ENCODE measurements at places on chromosomes 2 and 18.

DNA sequence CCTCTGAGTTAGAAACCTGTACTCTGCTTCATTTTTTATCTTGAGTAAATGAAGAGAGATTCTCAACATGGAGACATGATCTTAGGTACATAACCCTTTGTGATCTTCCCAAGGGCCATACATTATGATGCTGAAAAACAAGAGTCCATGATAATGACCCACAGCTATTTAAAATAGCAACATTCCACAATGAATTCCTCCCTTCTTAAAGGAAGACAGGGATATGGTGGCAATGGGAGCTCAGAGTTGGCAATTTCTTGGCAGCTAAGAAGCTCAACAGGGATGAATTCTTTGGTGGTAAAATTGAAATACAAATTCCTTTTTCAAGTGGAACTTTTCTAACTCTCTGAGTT is 638.5 kb downstream of the CNTNAP5 start:
- no peak for DNase-seq

GRCh38 chr2:239186516-239187357 is 214.1 kb downstream of the HDAC4 start:
- no peak for DNase-seq

GRCh38 chr2:143873886-143874285 is 646.0 kb downstream of the ZEB2 start:
- DNase-seq = no peak

DNA sequence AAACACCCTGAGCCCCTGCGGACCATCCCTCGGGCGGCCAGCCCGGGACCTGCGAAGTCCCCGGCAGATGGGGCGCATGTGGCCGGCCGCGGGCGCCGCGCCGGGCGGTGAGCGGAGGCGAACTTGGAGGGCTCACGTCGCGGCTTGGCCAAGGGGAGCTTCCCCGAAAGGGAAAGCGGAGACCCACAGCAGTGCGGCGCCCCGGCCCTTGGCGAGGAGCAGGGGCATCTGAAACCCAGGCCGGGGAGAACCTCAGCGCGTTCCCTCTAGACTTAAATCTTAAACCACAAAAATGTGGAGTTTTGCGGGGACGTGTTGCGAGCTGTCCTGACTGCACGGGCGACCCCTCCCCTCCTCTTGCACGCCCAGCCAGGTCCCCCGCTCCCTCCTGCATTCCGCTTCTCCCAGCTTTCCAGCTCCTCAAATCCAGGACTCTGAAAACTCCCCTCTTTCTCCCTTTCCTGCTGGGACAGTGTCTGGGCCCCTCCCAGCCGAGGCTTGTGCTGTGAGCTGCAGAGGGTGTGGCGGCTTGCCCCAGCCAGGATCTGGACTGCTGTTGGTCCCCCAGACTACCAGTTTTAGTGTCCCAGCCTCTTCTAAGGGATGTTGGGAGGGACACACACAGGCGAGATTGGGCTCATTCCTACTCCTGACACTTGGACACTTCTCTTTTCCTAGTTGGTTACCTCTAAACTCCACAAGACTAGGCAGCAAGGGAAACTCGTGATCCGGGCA is 1.3 kb downstream of the FMNL2 start:
- DNase-seq = peak; percentile 51

DNA sequence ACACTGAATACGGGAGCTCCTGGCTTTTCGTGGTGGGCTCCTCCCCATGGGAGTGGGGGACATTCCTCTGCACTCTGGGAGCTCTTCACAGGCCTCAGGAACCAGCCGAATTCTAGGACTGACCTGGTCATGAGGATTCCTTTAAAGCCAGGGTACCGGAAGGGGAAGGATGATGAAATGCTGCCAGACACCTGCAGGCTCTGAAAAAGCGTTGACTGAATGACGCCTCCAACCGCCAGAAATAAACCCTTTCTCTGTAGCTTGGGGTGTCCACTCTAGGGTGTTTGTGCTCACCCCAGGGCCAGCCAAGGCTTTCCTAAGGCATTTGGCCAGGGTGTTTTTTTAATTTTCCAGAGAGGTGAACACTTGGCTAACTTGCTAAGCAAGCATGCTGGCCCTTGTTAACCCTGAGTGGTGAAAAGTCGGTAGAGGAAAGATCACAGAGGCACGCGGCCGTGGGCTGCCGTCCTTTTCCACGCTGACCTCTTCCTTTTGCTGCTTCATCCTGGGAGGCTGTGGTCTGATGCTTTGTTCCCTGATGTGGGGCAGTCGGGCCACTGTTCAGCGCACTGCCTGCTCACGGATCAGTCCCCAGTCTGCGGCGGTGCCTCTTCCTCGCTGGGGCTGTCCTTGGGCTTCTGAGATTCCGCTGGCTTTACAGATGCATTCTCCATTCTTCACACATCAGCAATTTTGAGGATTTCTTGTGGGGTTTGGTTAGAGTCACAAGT is 32.0 kb downstream of the IMPA2 start:
- DNase-seq = no peak

GRCh38 chr18:63683890-63684289 is 18.9 kb upstream of the SERPINB11 start:
- DNase-seq = no peak

DNA sequence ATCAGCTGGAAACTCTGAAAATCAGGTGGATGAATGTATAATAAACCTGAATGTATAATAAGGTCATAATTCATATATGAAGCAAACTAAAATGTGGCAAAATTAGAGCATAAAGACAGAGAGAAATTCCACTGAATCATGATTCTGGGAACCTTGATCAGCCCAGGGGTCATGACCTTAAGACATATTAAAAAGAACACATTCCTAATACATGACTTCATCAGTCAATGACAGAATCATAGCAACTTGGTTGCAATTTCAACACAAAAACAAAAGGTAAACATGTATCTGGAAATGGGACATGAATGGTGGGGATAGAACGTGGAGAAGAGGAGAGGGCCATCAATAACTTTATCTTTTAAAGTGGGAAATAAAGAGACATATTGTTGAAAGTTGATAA is 17.6 kb downstream of the AFF3 start:
- no peak for DNase-seq

DNA sequence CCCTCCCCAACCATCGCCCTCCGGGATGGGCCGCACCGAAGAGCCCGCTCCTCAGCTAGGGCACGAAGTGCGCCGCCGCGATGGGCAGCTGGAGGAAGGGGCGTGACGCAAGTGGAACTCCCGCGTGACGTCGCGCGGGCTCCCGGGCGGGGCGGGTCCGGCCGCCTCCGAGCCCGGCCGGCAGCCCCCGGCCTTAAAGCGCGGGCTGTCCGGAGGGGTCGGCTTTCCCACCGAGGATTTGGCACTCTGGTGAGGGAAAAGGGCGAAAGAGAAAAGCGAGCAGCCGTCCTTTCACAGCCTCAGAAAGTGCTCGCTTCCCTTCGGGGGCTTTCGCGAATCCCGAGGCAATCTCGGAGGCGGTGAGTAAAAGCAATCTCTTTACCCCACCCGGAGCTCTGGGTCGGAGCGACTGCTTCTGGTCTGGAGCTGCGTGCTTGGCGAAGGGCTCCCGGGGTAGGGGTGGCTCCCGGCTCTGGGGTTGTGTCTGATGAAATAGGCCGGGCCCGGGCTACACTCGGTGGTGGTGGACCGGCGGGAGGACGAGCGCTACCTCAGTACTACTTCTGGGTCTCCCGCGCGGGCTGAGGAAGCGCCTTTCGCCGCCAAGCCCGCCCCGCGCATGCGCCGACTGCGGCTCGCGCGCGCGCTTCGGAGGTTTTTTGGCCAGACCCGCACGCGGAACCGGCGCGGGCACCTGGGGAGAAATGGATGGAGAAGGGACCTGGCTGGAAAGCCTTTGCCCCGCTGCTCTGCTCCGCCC is at the start of gene RBBP8:
TSS of gene RBBP8 (plus strand) at position 123 of the 760 bp plus-strand sequence. CDS start 3,524 bp downstream, outside the sequence.
- peak; percentile 90 for DNase-seq

DNA sequence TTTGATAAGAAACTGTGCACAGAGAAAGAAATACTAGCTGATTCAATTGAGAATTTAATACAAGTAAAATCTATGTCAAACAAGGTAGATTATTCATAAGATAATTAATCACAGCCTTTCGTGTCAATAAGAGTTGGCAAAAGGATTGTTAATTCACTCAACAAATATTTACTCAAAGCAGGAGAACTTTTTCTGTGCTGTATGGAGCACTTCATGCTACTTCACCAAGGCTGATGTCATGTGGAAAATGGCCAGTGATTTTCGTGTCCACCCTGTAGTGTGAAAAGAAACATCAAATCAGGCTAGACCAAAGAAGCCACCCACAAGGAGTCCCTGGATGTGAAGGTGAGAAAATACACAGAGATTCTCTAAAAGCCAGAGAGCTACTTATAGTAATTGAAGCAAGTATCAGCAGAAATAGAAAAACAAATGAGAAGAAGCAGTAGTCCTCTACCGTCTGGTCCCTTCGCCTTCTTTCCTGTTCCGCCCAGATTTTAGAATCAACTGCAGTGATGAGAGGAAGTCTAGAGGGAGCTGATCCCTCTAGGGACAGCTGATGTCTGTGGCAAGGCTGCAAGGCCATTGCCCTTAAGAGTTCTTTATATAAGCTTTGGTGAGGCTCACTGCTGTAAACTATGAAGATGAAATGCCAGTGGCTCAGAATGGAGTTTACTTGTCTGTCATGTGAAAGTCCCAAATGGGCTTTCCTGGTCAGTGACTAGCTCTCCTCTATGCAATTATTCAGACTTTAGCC is 201.3 kb upstream of the APCDD1 start:
- DNase-seq = no peak

DNA sequence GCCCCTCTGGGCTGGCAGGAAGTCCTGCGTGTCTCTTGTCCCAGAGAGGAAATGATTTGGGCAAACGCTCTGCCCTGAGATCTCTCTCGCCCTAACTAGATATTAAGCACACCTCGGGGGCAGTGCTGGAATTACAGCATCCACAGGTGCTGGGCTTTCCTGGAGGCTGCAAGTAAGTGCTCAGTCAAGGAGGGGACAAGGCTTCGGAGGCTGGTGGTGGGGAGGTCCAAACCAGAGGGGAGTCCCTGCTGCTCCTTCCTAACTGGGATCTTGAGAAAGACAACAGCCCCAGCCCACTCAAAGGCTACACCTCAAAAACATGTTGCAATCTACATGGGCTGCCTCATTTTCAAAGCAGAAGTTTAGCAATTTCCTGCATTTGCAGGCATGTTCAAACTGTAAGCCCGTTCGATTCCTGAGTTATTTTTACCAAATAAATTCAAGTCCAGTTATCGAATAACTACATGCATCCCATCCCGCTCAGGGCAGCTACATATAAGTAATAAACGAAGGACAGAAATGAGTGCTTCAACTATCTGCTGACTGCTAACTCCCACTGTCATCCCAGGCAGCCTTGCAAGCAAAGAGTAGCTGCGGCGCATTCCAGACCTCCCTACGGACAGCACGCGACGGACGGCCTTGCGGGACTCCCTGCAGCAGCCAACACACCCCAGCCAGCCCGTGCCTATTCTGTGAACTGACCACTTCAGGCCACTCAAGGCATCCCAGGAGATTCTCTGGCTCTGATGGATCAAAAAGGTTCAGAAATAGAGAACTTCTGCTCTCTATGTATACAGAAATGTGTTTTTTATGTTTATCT is 27.5 kb downstream of the ZNF516 start:
- no peak for DNase-seq

DNA sequence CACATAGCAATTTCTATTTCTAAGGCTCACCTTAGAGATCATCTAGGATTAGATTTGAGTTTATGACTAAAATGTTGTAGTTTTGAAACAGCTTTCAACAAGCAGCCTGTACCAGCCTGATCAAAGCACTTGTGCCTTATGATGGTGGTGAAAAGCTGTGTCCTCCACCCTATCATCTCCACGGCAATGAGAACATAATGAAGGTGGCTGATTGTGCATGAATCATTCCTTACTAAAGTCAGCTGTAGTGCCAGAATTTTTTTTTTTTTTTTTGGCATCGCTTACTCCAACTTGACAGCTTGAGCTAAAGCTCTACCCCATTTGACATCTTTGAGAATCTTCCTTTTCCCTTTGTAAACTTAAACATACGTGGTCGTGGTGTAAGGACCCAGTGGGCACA is 86.0 kb downstream of the DCC start:
- no peak for DNase-seq

GRCh38 chr18:42860011-42860410 is 255.5 kb downstream of the RIT2 start:
- no peak for DNase-seq

- DNase-seq = no peak
Measured at GRCh38 chr2:44778221-44778654, 163.3 kb upstream of the SIX3 start.

GRCh38 chr18:56286775-56287325 is 351.5 kb downstream of the TXNL1 start:
- no peak for DNase-seq

GRCh38 chr2:123468071-123468470 is 557.0 kb upstream of the CNTNAP5 start:
- DNase-seq = no peak

DNA sequence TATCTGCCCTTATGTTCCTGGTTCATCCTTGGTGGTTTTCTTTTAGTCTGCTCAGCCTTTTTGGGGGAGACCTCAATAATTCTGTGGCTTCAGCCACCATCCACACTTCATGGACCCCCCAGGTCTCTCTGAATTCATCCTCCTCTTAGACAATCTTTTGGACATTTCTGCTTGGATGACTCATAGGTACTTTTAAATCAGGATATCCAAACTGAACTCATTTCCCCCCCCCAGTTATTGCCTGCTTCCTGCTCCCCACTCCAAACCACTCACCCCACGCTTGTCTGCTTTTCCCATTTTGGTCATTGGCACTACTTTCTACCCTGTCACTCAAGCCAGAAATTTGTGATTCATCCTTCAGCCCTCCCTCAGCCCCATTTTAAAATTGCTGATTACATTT is 78.5 kb downstream of the TANC1 start:
- no peak for DNase-seq

GRCh38 chr2:89837962-89838625 is 1146.6 kb downstream of the RPIA start:
- DNase-seq = no peak

- no peak for DNase-seq
Measured at GRCh38 chr2:50749216-50749615, 282.7 kb downstream of the NRXN1 start.

- no peak for DNase-seq
Measured at GRCh38 chr2:235614900-235615712, 121.3 kb downstream of the AGAP1 start.

DNA sequence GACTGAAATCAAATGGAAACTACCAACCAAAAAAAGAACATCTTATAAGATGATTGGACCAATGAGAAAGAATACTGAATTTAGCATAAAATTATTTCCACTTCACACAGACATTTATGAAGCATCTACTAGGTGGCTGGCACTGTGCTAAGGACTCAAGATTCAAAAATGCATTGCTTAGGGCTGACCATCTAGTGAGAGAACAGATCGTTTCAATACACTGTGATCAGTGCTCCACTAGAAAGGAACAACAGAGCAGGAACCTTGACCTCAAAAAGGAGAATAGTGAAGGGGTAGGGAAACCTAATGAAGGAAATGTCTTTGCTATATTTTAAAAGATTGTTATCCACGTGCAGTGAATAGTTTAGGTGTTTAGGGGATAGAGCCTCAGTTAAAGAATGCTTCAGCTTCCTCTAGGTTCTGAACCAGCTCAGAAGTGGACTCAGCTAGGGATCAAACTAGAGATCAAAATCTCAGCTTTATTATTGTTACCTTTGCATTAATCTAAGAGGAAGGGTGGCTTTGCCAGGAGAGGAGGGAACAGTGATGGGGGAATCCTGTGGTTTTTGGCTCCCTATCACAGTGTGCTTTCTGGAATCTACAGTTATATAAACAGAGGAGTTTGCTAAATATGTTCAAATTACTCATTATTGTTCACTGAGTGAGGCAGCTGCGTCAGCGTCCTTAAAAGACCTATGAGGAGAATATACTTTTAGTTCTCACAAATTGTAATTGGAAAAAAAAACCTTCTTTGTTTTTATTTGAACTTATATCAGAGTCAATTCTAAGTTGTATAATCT is 16.2 kb upstream of the BBS5 start:
- DNase-seq = no peak

Measured in Caco-2 (cell line).